Activated T-helper 2 cell treated with anti-CD3 and anti-CD28 coated beads, Interferon-gamma antibody, Interleukin-2, Interleukin-4, amounts not matched to agents 10 μg/mL and 5 μg/mL and 100 μg/mL, durations not matched to agents 14 hours and 24 hours and 36 hours (primary cell): ENCODE measurements at places on chromosomes 11 and 22.

GRCh38 chr11:795634-796564, 2.2 kb downstream of the SLC25A22 start:
- H3K27me3 ChIP-seq = no peaks in the 10 kb centered on the region
- peak overlapping the region; percentile 66 for H3K27ac ChIP-seq
- peak overlapping the region; percentile 90 for H3K4me3 ChIP-seq
- H3K36me3 ChIP-seq = peaks cover 18% of the 10 kb centered on the region
- peaks cover 7% of the 10 kb centered on the region for H3K4me1 ChIP-seq
- peak; percentile 77 for DNase-seq

DNA sequence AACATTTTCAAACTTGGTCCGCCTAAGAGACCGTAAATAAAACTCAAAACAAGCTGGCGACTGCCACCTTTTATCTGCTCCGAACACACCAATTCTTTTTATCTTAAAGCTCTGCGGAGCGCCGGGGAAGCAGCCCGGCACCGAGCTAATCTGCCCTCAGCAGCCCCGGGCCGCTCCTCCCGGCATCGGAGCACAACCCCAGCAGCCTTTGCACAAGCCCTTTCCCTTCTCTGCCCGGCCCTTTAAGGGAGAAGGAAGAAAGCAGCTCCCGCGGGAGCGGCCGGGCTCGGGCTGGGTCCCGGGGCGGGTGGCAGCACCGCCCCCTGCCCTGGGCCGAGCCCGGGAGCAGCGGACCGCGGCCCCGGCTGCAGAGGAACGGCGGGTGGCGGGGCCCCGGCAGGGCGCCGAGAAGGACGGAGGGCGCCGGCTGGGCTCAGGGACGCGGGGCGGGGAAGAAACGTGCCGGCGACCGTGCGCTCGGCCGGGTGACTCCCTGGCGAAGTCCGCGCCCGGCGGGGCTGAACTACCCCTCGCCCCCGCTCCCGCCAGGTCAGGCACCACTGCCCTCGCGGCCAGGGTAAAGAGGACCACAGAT, 133.6 kb upstream of the C11orf58 start:
- H3K36me3 ChIP-seq = peaks cover 4% of the 10 kb centered on the region
- peak overlapping the region; percentile 7 for H3K4me3 ChIP-seq
- H3K27me3 ChIP-seq = peaks cover 52% of the 10 kb centered on the region
- H3K4me1 ChIP-seq = peaks cover 13% of the 10 kb centered on the region

DNA sequence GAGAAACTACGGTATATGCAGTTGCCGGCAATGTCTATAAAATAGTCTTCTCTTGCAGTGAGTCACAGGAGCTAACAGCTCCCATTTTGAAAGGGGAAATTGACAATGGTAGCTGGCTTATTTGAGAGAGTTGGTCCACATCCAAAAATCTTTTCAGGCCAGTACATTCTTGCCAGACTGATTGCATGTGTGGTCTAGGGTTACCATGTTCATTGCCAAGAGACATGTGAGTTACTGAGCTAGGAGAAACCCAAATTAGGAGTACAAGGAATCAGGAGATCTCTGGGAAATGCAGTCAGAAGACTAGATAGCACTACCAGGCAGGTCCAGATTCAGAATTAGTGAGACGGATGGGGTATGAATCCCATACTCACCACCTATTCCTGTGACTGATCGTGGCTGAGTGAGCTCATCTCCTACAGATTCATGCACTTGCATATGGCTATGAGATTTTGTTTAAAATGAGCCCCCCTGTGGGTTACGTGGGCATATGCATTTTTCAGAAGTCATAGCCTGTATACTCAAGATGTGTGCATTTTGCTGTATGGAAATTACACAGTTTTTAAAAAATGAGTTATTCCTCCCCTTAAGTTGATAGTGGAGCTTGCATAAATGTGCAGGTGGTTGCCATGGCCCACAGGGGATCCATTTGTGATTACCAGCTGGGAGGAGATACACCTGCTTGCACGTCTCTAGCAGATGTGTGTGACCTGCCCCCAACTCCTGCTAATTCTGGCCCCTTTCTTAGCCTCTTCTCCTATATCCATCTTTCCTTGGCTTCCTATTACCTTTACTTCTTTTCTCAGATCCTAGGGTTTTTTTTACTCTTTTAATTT, 102.7 kb downstream of the COMMD9 start:
- no peak overlapping the region for H3K27ac ChIP-seq
- H3K36me3 ChIP-seq = no peaks in the 10 kb centered on the region
- no peak for DNase-seq
- no peaks in the 10 kb centered on the region for H3K27me3 ChIP-seq
- no peaks in the 10 kb centered on the region for H3K4me1 ChIP-seq

DNA sequence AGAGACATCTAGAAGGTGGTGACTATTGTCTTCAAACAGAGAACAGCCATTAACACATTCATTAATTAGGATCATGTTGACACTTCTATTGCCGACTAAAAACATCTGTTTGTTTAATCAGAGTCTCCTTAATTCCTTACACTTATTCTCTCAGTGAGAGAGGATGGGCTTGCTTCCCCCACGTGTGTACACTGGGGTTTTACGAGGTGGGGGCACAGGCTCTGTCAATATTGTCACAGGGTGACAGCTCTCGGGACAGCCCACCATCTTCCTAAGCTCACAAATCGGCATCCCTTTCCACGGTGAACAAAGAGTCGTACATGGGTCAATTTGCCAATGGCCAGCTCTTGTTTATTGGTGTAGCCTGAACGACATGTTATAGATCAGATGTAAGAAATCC, 413.2 kb downstream of the MIAT start:
- no peaks in the 10 kb centered on the region for H3K4me1 ChIP-seq
- peaks cover 2% of the 10 kb centered on the region for H3K27me3 ChIP-seq
- H3K4me3 ChIP-seq = no peak overlapping the region
- DNase-seq = no peak

GRCh38 chr11:83319346-83319745, 33.2 kb upstream of the CCDC90B start:
- no peak overlapping the region for H3K4me3 ChIP-seq
- H3K4me1 ChIP-seq = no peaks in the 10 kb centered on the region
- H3K27me3 ChIP-seq = peaks cover 20% of the 10 kb centered on the region

- DNase-seq = no peak
- H3K36me3 ChIP-seq = no peaks in the 10 kb centered on the region
- H3K27me3 ChIP-seq = peaks cover 2% of the 10 kb centered on the region
- no peak overlapping the region for H3K4me3 ChIP-seq
Measured at GRCh38 chr22:28051091-28051786, 132.2 kb upstream of the PITPNB start.

GRCh38 chr11:67576735-67577475, 6.7 kb upstream of the GSTP1 start:
- DNase-seq = no peak
- H3K4me1 ChIP-seq = peaks cover 16% of the 10 kb centered on the region
- H3K4me3 ChIP-seq = no peak overlapping the region
- H3K27ac ChIP-seq = no peak overlapping the region
- H3K36me3 ChIP-seq = no peaks in the 10 kb centered on the region
- peaks cover 32% of the 10 kb centered on the region for H3K27me3 ChIP-seq

DNA sequence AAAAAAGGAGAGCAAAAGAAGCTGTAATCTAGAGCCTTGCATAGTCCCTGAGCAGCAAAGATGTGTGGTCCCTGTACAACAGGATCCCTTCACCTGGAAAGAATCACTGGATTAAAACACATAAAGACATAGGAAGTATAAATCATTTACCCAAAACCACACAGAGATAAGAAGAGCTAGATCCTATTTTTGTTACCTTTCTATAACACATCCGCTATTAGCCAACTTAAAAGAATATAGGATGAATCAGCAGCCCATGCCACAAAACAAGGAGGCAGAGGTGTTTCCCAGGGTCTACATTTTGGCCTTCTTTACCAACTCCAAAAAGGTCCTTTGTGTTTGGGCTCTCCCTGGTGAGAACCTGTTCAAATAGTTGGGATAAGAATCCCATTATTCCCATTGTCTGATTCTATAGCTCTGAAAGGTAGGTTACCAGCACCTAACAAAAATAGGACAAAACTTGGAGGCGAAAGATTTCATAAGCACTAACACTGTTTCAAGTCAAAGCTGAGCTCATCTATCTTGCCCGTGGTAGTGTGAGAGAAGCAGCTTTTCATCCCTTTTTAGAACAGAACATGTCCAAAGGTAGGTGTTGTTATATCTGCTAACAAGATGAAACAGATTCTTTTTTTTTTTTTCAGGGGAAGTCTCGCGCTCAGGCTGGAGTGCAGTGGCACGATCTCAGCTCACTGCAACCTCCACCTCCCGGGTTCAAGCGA, 26.8 kb downstream of the PAK1 start:
- no peaks in the 10 kb centered on the region for H3K27me3 ChIP-seq
- no peak overlapping the region for H3K4me3 ChIP-seq
- H3K27ac ChIP-seq = no peak overlapping the region
- no peak for DNase-seq
- H3K36me3 ChIP-seq = no peaks in the 10 kb centered on the region

GRCh38 chr22:44577391-44578109, 79.5 kb upstream of the RTL6 start:
- peaks cover 9% of the 10 kb centered on the region for H3K27me3 ChIP-seq
- no peak overlapping the region for H3K27ac ChIP-seq
- no peaks in the 10 kb centered on the region for H3K36me3 ChIP-seq
- no peak overlapping the region for H3K4me3 ChIP-seq
- no peaks in the 10 kb centered on the region for H3K4me1 ChIP-seq
